ENCODE measurements at places on chromosomes 1 and 21. TPM values are rescaled to one million over a fixed set of nuclear protein-coding genes. Genes with fewer than 3 reads are reported as not detected.

DNA sequence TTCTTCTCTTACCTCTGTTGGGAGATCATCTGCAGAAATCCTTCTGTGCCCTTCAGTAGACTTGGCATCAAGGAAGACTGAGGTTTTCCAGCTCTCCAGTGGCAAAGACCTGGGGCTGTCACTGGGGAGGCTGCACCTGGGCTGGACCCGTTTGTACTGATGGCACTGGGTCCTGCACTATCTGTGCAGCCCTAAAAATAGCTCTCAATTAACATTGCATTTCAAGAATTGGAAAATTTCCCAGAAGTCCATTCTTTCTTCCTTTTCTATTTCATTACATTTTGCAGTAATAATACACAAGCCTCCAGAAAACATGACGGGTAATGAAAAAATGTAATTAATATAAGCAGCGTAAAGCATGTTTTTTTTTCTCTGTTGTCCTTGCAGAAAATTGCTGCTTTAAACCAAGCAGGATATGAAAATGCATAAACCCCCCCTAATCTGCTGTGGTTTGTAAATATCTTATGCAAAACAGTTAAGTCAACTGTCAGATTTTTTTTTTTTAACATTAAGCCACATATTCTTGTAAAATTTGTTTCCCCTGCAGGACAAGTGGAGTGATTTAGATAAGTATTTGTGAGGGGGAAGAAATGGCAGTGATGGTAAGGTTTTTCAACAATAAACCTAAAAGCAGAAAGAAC, 64.9 kb downstream of the LMO4 start:
- no peak for DNase-seq

DNA sequence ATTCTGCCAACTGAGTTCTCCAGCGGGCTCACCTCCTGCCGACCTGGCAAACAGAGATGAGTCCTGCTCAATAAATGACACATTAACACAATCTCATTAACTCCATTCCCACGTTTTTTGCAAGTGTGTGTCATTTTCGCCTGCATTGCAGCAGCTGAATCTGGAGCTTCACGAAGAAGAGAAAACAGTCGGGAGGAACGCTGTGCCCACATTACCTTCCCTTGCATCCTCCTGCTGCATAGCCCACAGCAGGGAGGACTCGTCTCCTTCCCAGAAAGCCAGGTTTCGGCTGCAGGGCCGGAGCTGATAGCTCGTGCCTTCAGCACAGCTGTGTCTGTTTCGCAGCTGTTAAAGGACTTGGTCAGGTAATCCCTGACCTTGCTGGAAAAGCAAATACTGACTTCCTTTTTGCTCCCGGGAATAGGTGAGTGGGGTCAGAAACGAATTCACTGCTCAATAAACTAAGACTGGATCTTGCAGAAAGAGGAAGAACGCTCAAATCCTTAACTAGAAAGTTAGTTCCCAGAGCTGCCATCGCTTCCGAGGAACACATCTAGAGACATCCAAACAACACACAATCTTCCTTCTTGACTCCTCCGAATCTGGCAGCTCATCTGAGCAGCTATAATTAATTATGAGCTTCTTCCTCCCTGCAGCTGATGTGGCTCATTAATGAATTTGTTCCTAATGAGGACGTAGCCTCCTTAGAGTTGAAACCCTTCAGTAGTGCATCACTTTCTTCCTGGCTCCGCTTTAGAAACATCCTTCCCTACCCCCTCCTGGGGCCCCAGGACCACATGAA, 33.0 kb downstream of the KANK4 start:
- DNase-seq, result no peak

- no peak for DNase-seq
These were observed 110.0 kb upstream of the COL11A1 start for GRCh38 chr1:103218369-103218768.

DNA sequence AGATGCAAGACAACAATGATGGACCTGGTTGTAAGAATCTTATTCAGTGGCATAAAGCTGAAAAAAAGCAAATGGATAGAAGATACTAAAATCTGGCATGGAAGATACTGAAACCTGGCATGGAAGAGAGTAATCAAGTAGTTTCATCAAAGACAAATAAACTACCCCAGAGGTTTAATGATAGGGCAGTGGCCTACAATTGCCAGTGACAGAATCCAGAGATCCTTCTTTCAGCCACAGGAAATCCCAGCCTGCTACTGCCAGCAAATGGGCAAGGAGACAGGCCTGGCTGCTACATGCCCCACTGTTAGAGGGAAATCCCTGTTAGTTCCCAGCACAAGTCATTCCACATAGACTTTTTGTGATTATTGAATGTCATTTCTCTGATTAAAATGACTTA, 409.4 kb downstream of the VAV3 start:
- DNase-seq, result no peak

DNA sequence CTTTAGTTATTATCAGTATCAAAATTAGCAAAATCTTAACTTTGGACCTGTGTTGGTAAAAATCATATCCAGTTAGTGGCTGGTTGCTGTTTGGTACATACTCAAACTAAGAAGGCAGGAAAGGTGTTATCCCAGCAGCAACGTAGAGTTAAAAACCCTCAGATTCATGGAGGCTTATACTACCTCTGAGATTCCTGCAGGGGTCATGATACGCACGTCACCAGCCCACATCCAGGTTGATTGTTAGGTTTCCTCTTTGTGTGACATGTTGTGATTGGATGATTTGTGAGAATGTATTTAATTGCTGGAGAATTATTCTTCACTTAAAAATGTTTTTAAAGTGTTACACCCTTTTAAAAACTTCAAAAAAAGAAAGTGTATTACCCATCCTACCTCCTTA, 423.3 kb upstream of the ADGRL2 start:
- no peak for DNase-seq

- no peak for DNase-seq
These were observed 12.9 kb downstream of the EPB41 start for GRCh38 chr1:28927266-28927647.

GRCh38 chr1:41521766-41522165, 37.3 kb upstream of the EDN2 start:
- DNase-seq, result no peak

CYP4A22 gene
- total RNA-seq, result not detected

- DNase-seq, result no peak
These were observed 56.3 kb upstream of the SLC25A33 start for GRCh38 chr1:9482816-9483572.

- DNase-seq, result no peak
These were observed 852 bp downstream of the RGS7 start for GRCh38 chr1:241356187-241356518.

- no peak for DNase-seq
These were observed 26.2 kb upstream of the ID3 start for GRCh38 chr1:23585321-23586022.

ATP1A2 gene
- not detected for total RNA-seq

RHBDL2 gene
- not detected for total RNA-seq

- DNase-seq, result no peak
These were observed 1643.1 kb upstream of the B3GALT2 start for GRCh38 chr1:194829492-194829891.

- no peak for DNase-seq
These were observed 1881.7 kb downstream of the MRPL39 start for GRCh38 chr21:23725576-23725975.

DNA sequence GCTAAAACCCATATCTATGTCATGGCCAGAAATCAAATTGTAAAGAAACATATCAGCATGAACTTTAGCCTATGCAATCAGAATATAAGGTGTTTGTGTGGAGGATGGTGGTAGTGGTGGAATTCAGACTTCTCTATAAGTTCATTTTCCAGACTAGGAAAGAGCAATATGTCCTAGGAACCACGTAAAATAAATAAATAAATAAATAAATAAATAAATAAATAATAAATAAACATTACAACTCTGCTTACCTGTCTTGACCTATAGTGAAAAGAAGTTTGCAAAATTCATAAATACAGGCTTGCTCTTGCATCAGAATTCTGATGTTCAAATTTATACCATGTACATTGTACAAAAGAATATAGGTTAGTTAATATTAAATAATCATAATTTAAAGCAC, 1382.6 kb upstream of the ADGRL2 start:
- no peak for DNase-seq

GRCh38 chr1:204930155-204930523, 59.5 kb downstream of the NFASC start:
- DNase-seq, result no peak

DNA sequence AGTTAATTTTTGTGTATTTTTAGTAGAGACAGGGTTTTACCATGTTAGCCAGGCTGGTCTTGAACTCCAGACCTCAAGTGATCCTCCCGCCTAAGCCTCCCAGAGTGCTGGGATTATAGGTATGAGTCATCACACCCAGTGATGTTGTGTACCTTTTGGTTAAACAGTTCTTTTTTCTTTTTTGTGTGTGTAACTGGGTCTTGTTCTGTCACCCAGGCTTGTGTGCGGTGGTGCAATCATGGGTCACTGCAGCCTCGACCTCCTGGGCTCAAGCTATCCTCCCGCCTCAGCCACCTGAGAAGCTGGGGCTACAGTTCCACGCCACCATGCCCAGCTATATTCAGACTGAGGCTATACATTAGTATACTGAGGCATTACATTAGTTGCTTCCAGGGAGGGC, 37.8 kb downstream of the GABPB2 start:
- no peak for DNase-seq

DNA sequence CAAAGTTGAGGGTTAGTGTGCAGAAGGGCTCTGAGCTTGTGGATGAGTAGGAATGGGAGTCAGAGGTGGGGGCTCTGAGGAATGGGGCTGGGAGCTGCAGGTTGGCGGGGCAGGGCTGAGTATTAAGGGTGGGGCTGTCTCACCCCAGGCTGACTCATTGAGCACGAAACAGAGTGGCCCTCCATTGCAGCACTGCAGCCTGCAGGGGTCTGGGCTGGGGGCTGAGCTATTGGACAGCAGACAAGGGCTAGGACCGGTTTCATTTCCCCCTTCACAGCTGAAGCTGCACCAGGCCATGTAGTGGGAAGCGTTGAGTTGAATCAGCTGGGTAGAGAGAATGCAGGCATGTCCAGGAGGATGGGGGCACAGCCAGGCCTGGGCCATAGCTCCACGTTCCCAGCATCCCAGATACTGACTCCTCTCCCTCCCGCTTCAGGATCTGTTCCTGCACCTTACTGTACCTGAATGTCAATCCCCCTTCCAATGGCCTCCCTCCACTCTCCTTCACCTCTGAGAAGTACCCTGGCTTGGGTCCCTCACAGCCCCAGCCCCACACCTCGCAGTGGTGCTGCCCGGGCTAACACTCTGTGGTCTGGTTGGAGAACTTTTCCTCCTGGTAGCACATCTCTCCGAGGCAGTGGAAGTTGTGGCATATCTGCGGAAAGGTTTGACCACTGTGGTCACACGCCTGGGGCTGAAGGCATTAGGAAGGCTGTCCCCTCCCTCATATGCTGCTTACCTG, 4.4 kb upstream of the INPP5B start:
- DNase-seq, result no peak

GRCh38 chr1:195580988-195581387, 1027.3 kb downstream of the KCNT2 start:
- no peak for DNase-seq

DNA sequence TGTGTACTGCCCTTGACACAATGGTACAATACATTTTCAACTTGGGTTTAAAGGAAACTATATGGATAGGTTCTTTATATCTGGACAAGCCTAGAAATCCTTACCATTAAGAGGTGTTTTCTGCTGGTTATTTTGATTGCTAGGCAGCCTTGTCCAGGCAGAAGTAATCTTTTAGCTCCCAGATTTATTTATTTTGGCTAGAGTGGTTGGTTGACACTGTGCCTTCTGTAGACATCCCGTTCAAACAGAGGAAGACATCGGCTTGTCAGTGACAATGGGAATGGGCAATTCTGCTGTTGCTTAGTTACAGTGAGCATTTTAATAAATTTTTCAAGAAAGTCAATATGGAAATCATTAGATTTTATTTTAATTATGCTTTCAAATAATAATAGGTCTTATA, 138.8 kb downstream of the VPS13D start:
- DNase-seq, result no peak

FCMR gene
- total RNA-seq, result 51.5 TPM
